ENCODE measurements at places on chromosomes 12 and 14. TPM values are rescaled to one million over a fixed set of nuclear protein-coding genes. Genes with fewer than 3 reads are reported as not detected.

DNA sequence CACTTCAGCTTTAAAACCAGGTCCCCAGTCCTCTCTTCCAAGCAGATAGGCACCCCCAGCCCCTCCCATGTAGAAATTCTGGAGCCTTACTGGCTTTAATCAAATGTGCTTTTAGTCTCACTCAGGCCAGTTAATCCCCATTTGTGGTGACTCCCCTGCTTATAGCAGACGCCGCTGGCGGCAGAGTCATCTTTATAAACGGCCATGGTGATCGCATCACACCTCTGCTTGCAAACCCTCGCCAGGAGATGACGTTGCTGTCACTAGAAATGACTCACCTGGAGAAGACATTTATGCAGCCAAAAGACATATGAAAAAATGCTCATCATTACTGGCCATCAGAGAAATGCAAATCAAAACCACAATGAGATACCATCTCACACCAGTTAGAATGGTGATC, 369.3 kb downstream of the VRK1 start:
- H3K36me3 ChIP-seq, result no peaks in the 10 kb centered on the region
- no peaks in the 10 kb centered on the region for H3K4me1 ChIP-seq
- H3K27ac ChIP-seq, result no peak overlapping the region
- H3K27me3 ChIP-seq, result no peaks in the 10 kb centered on the region
- DNase-seq, result no peak

- no peaks in the 10 kb centered on the region for H3K27me3 ChIP-seq
- H3K27ac ChIP-seq, result no peak overlapping the region
- H3K4me1 ChIP-seq, result peaks cover 6% of the 10 kb centered on the region
These were observed 24.4 kb downstream of the NT5DC3 start for GRCh38 chr12:103816663-103817062.

DNA sequence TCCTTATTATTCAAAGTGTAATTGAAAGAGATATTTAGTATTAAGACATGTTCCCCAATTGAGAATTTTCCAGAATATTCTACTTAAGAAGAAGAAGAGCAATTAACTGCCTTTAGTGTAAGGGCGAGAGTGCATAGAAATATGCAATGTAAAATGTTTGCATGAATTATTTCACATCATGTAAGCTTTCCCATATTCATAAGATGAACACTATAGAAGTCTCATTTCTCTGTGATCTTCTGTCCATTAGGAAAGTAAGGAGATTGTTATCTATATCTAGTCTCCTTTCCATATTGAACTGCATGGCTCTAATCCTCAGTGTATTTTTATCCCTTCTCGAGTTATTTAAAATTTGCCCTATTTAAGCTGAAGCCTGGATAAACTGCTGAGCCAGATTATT, 17.1 kb upstream of the FGD4 start:
- no peaks in the 10 kb centered on the region for H3K27me3 ChIP-seq
- no peaks in the 10 kb centered on the region for H3K4me1 ChIP-seq
- H3K27ac ChIP-seq, result no peak overlapping the region
- no peak overlapping the region for H3K4me3 ChIP-seq
- no peak for DNase-seq

DNA sequence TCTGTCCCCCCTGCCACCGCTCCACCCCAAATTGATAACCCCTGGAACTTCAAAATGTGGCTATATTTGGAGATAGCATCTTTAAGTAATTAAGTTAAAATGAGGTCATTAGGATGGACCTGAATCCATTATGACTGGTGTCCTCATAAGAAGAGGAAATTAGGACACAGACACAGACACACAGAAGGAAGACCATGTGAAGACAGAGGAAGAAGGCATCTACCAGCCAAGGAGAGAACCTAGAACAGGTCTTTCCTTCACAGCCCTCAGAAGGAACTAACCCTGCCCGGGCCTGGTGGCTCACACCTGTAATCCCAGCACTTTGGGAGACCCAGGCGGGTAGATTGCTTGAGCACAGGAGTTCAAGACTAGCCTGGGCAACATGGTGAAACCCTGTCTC, 3.6 kb upstream of the HRK start:
- H3K27me3 ChIP-seq, result peaks cover 42% of the 10 kb centered on the region
- no peak overlapping the region for H3K4me3 ChIP-seq
- H3K4me1 ChIP-seq, result peaks cover 11% of the 10 kb centered on the region
- no peak overlapping the region for H3K27ac ChIP-seq

- H3K36me3 ChIP-seq, result no peaks in the 10 kb centered on the region
- no peaks in the 10 kb centered on the region for H3K27me3 ChIP-seq
- no peak overlapping the region for H3K27ac ChIP-seq
- H3K4me3 ChIP-seq, result no peak overlapping the region
- no peaks in the 10 kb centered on the region for H3K4me1 ChIP-seq
These were observed 24.9 kb downstream of the RMST start for GRCh38 chr12:97487470-97487869.

DNA sequence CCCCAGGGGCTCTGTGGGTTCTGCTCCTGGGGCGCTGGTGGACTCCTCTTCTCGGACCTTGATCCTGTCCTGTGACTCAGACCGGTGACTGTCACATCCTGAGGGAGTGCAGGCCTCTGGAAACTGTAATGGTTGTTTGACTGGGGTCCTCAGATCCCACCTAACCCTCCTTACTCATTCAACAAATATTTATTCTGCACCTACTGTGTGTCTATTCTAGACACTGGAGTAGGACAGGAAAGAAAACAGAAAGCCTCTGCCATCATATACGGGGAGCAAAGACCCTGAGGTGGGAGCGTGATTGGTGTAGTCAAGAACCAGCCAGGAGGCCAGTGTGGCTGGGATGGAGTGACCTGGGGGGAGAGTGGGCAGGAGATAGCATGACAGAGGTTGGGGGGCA, 47.6 kb downstream of the ESRRB start:
- no peak for DNase-seq
- H3K4me1 ChIP-seq, result no peaks in the 10 kb centered on the region
- H3K27ac ChIP-seq, result no peak overlapping the region

DNA sequence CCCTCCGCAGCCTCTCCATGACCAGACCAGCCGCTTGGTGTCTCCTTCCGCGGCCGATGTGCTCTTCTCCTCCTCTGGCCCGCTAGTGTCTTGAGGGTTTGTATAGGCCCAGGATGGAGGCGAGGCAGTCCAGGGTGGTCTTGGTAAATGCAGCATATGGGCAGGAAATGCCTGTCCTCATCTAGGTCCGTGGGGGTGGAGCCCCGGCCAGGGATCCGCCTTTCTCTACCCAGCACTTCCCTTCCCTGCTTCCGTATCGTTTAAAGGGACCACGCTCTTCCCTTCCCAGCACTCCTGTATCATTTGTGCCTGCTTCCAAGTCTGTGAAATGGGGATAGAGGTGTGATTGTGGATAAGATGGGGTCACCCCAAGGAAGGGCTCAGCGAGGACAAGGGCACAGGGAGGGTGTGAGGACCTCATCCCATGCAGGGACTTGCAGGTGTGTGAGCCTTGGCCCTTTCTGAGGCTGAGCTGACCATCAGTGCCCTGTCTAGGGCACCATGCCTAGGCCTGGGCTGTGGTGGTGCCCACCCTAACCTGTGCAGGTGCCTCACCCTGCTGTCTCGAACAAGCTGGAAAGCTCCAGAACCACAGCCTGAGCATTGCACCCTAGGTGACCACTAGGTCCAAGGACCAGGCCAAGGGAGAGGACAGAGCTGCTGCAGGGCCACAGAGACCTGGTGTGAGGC, 326.8 kb upstream of the RTL1 start:
- no peak overlapping the region for H3K27ac ChIP-seq
- peaks cover 4% of the 10 kb centered on the region for H3K4me1 ChIP-seq
- H3K4me3 ChIP-seq, result no peak overlapping the region

GRCh38 chr14:70885343-70886022, 21.8 kb upstream of the PCNX1 start:
- no peaks in the 10 kb centered on the region for H3K27me3 ChIP-seq
- peak; percentile 52 for DNase-seq
- H3K27ac ChIP-seq, result peak overlapping the region; percentile 86
- peaks cover 74% of the 10 kb centered on the region for H3K4me1 ChIP-seq

GRCh38 chr12:91271185-91271584, 88.6 kb upstream of the DCN start:
- no peak for DNase-seq
- H3K4me1 ChIP-seq, result no peaks in the 10 kb centered on the region
- H3K36me3 ChIP-seq, result no peaks in the 10 kb centered on the region
- peaks cover 19% of the 10 kb centered on the region for H3K27me3 ChIP-seq
- H3K27ac ChIP-seq, result no peak overlapping the region

- DNase-seq, result no peak
- H3K4me3 ChIP-seq, result no peak overlapping the region
- no peaks in the 10 kb centered on the region for H3K36me3 ChIP-seq
- no peaks in the 10 kb centered on the region for H3K27me3 ChIP-seq
- H3K4me1 ChIP-seq, result no peaks in the 10 kb centered on the region
These were observed 268.3 kb upstream of the PRKD1 start for GRCh38 chr14:30195941-30196340.

DNA sequence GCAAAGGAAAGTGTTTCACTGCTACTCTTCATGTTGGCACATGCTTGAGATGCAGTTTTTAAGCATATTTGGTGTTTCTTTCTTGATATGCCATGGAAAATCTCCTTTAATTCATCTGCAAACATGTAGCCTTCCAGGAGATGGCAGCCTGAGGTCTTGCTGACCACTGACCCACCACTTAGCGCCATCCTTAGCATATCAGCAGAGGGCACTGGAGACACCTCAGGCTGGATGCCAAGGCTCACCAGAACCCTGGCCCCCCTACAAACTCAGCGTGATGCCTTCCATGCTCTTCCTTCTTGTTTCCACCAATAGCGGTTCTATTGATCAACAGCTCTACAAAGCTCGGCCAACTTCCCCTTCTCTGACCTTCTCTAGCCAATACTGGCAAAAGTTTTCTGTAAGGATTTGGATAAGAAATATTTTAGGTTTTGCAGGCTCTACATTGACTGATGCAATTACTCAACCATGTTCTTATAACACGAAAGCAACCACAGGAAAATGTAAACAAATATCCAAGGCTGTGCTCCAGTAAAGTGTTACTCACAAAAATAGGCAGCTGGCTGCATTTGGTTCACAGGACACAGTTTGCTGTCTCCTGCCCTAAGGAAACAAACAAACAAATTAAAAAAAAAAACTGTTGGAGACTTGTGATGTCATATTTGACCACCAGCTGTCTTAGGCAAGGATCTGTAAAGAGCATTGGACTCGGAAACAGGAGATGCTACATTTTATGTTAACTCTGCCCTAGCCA, 209.7 kb downstream of the SLC15A4 start:
- H3K27ac ChIP-seq, result no peak overlapping the region
- no peak for DNase-seq
- H3K4me1 ChIP-seq, result no peaks in the 10 kb centered on the region
- H3K4me3 ChIP-seq, result no peak overlapping the region

DNA sequence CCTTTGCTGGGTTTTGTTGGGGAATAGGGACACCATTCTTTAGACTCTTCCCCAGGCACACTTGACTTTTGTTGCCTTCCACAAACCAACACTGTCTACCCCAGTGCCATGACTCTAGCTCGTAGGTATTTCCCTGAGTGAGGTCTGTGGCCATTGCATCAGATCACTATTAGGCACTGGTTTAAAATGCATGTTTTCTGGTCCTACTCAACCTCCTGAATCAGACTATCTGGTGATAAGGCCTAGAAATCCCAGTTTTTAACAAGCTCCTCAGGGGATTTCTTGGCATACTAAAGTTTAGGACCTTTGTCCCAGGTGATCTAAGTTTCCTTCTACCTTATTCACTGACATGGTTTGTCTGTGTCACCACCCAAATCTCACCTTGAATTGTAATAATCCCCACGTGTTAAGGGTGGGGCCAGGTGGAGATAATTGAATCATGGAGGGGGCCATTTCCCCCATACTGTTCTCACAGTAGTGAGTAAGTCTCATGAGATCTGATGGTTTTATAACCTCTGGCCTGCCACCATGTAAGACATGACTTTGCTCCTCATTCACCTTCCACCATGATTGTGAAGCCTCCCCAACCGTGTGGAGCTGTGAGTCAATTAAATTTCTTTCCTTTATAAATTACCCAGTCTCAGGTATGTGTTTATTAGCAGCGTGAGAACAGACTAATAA, 87.8 kb upstream of the PSMC1 start:
- no peak overlapping the region for H3K4me3 ChIP-seq
- no peaks in the 10 kb centered on the region for H3K36me3 ChIP-seq
- DNase-seq, result no peak
- H3K27me3 ChIP-seq, result peaks cover 20% of the 10 kb centered on the region
- H3K27ac ChIP-seq, result no peak overlapping the region
- H3K4me1 ChIP-seq, result no peaks in the 10 kb centered on the region

- H3K27me3 ChIP-seq, result no peaks in the 10 kb centered on the region
- peaks cover 43% of the 10 kb centered on the region for H3K36me3 ChIP-seq
- no peak for DNase-seq
- H3K4me3 ChIP-seq, result no peak overlapping the region
- H3K27ac ChIP-seq, result no peak overlapping the region
These were observed 135.8 kb downstream of the ITPR2 start for GRCh38 chr12:26697217-26697616.

- no peak overlapping the region for H3K27ac ChIP-seq
- H3K4me3 ChIP-seq, result no peak overlapping the region
- no peaks in the 10 kb centered on the region for H3K36me3 ChIP-seq
- DNase-seq, result no peak
- H3K27me3 ChIP-seq, result peaks cover 53% of the 10 kb centered on the region
These were observed 1.2 kb upstream of the LRRK2 start for GRCh38 chr12:40223646-40224045.

DNA sequence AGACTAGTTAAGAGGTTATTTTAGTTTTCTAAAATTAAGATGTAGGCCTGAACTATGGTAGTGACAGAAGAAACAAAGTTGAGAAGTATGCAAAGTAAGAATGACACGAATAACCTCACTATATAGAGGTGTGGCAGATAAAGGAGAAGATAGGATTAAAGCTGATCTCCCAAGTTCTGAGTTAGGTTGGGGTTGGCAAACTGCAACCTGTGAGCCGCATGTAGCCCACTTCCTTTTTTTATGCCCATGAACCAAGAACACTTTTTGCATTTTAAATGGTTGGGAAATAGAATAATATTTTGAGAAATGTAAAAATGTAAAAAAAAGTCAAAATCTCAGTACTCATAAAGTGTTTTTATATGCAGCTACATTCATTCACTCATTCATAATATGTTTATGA, 34.3 kb downstream of the KTN1 start:
- no peaks in the 10 kb centered on the region for H3K27me3 ChIP-seq
- no peak overlapping the region for H3K4me3 ChIP-seq
- no peak overlapping the region for H3K27ac ChIP-seq
- H3K4me1 ChIP-seq, result peaks cover 14% of the 10 kb centered on the region
- DNase-seq, result no peak

ASCL1 gene
- total RNA-seq, result not detected

PLEKHG3 gene
- total RNA-seq, result not detected

ACOT6 gene
- total RNA-seq, result not detected

LRRC43 gene
- total RNA-seq, result 0.23 TPM

Data from activated naive CD8-positive, alpha-beta T cell treated with anti-CD3 and anti-CD28 coated beads for 36 hours (primary cell).